EH (cell line): ENCODE measurements at places on chromosomes 4 and X.

DNA sequence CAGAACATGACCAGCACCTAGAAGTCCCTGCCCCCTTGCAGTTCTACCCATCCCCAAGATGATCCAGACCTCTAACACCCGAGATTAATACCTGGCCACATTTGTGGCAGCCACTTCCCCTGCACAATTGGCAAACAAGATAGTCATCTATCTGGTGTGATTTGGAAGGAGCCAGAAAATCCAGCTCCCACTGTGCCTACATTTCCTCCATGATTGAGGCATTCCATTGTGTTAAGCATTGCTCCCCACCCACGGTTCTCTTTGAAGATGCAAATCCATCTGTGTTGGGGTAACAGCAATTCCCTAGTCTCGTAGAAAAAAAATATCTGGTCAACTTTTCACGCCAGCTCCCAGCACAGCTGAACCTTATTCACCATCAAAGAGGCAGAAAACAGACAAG is 405.0 kb downstream of the BCOR start:
- DNase-seq: no peak

DNA sequence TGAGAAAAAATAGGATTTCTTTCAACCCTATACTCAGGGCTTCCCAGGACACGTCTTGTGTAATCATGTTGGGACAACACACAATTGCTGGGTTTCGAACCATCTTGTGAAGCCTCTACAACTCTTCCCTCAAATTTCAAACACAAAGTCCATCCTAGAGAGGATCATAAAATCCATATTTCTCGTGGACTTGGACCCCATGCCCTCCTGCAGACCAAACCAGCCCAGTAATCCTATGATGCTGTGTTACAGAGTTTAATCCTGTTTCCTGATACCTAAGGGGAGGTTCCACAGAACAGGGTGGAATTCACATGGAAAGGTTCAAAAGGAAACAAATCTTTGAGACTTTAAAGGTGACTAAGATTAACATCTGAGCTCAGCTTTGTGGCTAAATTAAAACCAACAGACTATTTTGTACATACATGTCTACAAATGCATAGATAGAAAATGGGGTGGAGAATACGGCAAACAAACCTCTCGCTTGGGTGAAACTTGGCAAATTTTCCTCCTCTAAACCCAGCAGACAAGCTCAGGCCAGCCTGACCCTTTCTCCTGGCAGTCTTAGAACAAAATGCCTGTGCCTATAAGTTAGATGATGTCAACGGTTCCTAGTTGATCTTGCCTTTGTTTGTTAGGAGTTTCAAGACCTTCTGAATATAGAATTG is 38.1 kb downstream of the EGFL6 start:
- DNase-seq: no peak

- DNase-seq: no peak
Measured at GRCh38 chr4:183920512-183920911, 15.4 kb downstream of the STOX2 start.

GRCh38 chr4:1300466-1301455 is 11.1 kb downstream of the MAEA start:
- DNase-seq: peak; percentile 30

GRCh38 chr4:151664289-151664688 is 96.5 kb downstream of the GATB start:
- DNase-seq: no peak

DNA sequence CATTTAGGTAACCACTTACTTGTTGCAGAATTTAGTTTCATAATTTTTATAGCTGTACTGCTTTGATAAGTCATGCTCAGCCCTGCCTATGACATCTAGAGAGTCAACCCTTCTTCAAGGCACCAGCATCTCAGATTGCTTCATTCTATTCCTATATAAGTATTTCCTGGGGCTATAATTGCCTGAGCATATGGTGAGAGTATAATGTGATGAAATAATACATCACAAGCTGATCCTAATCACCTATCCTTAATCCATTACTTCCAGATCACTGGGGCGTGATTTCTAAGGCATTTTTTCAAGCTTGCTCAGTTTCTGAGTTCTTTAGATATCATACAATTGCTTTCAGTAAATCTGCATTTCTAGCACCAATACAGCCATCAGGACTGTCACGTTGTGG is 200.0 kb upstream of the NPY2R start:
- no peak for DNase-seq

GRCh38 chrX:69142788-69143469 is 22.3 kb downstream of the PJA1 start:
- DNase-seq: no peak

DNA sequence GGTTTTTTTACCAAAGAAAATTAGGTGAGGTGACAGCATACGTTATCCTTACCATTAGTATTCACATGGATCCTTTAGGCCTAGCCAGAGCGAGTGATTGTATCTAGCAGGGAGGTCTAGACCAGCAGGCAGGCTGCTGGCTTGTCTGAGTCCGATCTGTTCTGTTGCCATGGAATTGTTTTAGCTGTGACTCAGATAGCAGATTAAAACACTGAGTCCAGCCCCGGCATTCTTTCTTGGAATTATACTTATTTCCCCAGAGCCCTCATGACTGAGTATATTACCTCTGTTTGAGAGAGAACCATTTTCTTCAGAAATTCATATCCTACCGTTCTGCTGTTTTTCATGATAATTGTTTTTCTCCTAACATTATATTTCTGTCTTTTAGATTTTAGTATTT is 37.4 kb downstream of the OCRL start:
- DNase-seq: peak; percentile 81

GRCh38 chrX:72159769-72160168 is 21.8 kb upstream of the PIN4 start:
- DNase-seq: no peak

DNA sequence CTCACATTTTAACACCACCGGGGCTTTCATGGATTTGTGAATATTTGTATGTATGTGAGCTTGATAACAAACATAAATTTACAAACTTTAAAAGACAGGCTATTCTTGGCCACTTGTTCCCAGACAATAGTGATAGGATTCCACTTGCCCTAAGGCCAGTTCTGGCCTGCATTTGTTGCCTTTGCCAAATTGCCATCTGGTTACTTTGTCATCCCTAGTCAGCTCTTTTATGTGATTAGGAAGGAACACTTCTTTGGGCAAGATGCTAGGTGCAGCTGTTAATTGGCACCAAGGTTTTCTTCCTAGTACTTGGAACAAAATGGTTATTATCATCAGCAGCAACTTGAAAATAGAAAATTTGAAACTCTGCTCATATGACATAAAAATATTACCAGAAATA is 63.3 kb downstream of the CCSER1 start:
- DNase-seq: no peak

DNA sequence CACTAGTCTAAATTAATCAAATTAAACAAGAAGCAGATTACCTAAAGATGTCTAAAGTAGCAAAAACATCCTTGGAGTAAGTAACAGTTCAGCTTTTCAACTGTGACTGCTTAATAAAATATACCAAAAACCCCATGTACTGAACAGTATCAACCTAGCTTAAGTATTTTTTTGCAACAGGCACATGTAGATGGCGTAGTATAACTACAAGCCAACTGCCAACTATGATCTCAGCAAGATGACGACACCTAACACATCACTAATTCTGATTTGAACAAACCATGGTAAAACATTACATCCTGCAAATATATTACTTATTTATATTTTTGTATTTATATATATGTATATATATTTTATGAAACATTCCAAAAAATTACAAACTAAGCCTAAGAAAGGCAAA is 24.5 kb downstream of the DHX15 start:
- peak; percentile 26 for DNase-seq

DNA sequence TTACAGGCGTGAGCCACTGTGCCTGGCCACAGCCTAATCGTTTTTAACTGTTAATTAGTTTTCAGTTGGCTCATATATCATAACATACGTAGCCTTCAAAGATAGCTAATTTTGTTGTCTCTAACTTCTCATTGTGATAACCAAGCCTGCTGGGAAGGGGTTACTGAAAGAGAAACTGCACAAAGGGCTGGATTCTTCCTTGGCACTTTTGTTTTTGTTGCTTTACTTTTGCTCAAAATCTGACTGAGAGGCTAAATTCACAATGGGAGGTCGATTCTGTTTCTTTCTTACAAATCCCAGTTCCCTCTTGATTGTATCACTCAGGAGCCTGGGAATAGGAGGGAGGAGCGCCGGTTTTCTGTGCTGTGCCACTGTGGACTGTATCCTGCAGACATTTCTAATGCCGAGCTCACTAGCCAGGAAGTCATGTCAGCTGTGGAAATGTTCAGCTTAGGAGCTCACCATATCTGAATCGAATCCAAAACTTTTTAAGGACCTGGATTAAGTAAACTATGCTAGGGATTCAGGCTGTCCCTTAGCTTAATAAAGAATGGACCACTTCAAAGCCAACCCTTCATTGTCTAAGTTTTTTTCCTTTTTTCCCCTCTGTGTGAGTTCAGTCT is 120.5 kb upstream of the FAT1 start:
- peak; percentile 91 for DNase-seq

- no peak for DNase-seq
Measured at GRCh38 chr4:98638661-98639060, 19.8 kb downstream of the TSPAN5 start.

GRCh38 chr4:101693842-101694398 is 96.6 kb upstream of the BANK1 start:
- no peak for DNase-seq
